NCI-H1930 (cell line): ENCODE measurements at places on chromosomes 16 and 17.
A peak's percentile ranks its signal among the peaks of the same experiment; 100 is the strongest.

GRCh38 chr16:17885659-17886207 lies 415.0 kb upstream of the XYLT1 start:
- no peak for DNase-seq

GRCh38 chr17:77571155-77571981 lies 387.1 kb upstream of the TNRC6C start:
- DNase-seq, result no peak

DNA sequence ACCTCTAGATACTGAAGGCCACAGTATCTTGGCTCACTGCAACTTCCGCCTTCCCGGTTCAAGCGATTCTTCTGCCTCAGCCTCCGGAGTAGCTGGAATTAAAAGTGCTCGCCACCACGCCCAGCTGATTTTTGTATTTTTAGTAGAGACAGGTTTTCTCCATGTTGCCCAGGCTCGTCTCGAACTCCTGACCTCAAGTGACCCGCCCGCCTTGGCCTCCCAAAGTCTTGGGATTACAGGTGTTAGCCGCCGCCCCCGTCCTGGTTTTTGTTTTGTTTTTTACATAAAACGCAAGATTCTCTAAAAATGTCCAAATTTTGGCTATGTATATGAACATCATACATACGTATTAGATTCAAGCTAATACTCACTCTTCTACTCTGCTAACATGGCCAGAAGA lies 2.0 kb upstream of the GGNBP2 start:
- DNase-seq, result no peak

- DNase-seq, result no peak
Observed at GRCh38 chr17:8875957-8876356, 8.5 kb upstream of the PIK3R6 start.

- no peak for DNase-seq
Observed at GRCh38 chr17:2283302-2283701, 20.3 kb downstream of the SMG6 start.

GRCh38 chr16:74298104-74298503 lies 1.5 kb downstream of the PSMD7 start:
- no peak for DNase-seq

DNA sequence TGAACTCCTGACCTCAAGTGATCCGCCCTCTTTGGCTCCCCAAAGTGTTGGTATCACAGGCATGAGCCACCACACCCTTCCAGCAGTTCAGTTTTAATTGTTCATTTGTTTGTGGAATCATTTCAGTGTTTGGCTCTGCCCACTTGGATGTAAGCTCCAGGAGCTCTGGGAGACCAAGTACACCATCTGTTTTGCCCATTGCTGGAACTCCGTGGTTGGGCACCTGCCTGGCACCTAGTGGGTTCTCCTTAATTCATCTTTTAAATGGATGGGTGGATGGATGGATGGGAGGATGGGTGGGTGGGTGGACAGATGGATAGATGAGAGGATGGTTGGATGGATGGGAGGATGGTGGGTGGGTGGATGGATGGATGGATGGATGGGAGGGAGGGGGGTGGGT lies 953 bp upstream of the NECAB2 start:
- no peak for DNase-seq

DNA sequence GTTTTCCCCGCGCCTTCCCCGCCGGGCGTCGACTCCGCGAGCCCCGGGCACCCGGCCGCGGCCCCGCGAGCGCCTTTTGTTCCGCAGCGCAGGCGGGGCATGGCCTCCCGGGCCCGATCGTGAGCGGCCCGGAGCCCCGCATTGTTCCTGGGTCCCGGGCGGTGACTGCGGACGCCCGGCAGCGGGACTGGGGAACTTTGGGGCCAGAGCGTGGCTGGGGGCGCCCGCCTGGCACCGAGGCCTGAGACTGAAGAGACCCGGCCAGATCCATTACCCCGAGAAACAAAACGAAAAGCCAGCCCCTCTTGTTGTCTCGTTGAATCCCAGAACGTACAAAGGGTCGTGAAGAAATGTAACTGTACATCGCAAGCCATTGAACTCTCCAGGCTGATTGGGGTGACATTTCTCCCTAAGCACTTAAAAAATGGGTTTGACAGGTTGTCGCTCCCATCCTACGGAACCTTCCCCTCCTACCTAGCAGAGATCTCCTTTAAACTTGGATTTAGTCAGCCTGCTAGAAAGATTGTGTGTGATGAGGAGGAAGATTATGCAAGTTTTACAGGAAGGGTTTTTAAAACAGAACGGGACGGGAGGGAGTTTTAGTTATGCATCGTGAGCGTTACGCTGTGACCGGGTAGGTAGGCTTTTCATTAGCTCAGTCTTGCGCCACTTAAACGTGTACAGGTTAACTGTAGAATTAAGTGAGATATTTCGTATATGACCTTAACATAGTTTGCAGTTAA lies 825 bp downstream of the METTL9 start:
- no peak for DNase-seq

GRCh38 chr17:78991017-78991738 lies 11.5 kb upstream of the LGALS3BP start:
- no peak for DNase-seq

GRCh38 chr17:31593806-31594205 lies 202.3 kb downstream of the RAB11FIP4 start:
- no peak for DNase-seq

GRCh38 chr16:89192956-89193575 lies 7.3 kb downstream of the SLC22A31 start:
- no peak for DNase-seq

DNA sequence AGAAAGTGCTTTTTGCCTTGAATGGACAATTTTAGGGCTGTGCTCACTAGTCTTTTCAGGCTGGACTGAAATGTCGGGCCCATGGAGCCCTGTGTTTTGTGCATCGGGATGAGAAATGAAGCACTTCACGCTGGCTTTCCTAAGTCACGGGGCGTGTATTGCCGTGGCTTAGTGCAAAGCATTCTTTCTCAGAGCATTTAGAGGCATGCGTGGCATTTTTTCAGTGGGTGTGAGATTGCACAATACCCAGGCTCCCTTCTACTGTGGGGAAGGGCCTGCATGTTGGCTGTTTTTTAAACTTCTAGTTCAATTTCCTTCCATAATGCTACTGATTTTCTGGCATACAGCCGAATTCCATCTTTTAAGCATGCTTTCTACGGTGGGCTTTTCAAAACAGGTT lies 12.6 kb upstream of the POLR3E start:
- DNase-seq, result no peak

DNA sequence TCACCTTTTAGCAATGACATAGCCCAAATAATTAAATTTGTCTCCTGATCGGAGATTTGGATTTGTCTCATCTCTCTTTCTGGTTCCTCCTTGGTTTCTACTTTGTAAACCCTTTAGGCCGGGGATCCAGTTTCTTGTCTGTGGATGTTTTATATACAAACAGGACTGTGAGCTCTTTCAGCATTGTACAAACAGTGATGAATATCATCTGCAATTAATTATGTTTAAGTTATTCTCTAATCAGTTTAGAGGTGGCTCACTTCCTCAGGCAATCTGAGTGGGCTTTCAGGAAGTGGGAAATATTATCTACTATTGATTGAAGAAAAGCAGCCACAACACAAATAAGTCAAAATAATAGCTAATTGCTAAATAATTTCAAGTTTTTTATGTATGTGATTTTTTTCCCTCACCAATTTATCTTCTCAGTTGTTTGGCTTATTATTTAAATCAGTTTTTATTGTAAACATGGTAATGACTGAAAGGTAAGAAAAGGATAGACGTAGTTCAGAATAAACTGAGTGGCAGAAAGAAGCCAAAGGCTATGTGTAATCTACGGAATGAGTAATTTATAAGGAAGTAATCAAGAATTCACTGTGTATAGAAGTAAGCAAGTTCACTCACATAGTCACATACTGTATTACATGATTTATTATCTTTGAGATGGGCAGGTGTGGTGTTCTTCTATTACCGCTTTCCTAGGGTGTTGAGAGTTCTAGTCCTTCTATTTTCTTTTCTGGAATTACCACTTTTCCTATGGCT lies 3.4 kb upstream of the ABCC11 start:
- no peak for DNase-seq

DNA sequence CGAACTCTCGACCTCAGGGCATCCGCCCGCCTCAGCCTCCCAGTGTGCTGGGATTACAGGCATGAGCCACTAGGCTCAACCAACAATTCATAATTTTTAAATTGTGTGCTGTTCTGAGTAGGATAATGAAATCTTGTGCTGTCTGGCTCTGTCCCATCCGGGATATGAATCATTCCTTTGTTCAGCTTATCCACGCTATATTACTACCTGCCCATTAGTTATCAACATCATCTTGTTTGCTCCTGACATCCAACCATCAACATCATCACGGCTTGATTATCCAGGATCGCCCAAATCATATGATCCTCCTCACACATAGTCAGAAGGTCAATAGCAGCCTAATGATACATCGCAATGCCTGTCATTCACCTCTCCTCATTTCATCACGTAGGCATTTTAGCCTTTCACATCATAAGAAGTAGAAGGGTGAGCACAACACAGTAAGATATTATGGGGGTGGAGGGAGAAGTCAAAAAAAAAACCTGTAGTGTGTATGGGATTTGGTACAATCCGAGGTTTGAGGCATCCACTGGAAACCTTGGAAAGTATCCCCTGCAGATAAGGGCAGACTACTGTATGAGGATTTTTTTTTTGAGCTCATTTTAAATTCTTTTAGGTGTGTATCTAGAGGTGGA lies 77.0 kb upstream of the SIAH1 start:
- no peak for DNase-seq

- no peak for DNase-seq
Observed at GRCh38 chr17:20120836-20121235, 111.7 kb downstream of the SPECC1 start.

DNA sequence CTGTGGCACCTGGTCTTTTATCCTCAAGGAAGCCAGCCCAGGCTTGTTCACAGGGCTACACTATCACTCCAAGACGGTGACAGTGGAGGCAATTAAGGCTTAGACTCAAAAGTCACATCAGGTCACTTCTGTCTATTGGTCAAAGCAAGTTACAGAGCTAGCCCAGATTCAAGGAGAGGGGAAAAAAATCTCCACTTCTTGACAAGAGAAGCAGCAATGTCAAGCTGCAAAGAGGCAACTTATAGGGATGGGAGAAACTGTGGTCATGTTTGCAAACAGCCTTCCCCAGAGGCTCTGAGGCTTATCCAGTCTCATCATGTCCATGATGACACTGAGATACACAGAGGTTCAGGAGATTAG lies 31.6 kb downstream of the SERPINF1 start:
- DNase-seq, result no peak

DNA sequence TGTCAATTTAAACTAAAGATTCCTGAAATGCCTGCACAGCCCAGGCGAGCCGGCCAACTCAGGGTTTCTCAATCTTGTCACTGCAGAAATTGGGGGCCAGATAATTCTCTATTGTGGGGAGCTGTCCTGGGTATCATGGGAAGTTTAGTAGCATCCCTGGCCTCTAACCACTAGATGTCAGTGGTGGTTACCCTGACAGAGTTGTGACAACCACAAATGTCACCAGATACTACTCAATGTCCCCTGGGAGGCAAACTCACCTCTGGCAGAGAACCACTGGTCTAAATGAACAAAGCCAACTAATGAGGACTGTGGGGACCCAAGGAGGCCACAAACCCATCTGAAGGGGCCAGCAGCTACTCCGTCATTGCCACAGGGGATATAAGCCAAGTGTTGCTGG lies 90.9 kb downstream of the MYH11 start:
- peak; percentile 51 for DNase-seq

DNA sequence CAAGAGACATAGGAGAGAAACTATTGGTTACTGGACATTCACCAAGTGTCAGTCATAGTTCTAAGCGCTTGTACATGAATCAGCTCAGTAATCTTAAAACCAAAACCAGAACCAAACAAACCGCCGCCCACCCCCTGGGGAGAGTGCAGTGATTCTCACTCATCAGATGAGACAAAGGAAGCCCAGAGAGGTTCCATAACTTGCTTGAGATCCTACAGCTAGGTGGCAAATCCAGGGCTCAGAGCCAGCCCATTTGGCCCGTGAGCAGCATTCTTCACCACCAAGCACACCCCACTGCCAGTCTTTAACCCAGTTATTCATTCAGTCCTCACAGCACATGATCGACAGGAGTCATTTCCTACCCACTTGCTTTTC lies 37.2 kb upstream of the RGS9 start:
- DNase-seq, result no peak

- DNase-seq, result no peak
Observed at GRCh38 chr16:11162586-11163268, 93.3 kb downstream of the SOCS1 start.

GRCh38 chr16:65070831-65071432 lies 50.9 kb downstream of the CDH11 start:
- no peak for DNase-seq

GRCh38 chr16:626787-627453 lies 3.9 kb upstream of the WFIKKN1 start:
- DNase-seq, result no peak

- DNase-seq, result no peak
Observed at GRCh38 chr16:47236716-47237115, 93.0 kb upstream of the NETO2 start.

GRCh38 chr17:21029036-21029435 lies 13.8 kb downstream of the USP22 start:
- no peak for DNase-seq

DNA sequence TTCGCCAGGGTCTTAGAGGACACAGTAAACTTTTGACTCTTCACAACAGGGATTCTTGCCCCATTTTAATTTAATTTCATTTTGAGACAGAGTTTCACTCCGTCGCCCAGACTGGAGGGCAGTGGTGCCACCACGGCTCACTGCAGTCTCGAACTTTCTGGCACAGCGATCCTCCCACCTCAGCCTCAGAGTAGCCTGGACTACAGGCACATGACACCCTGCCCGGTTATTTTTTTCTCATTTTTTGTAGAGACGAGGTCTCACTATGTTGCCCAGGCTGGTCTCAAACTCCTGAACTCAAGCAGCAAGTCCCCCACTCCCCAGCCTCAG lies 329 bp upstream of the NLE1 start:
- no peak for DNase-seq

DNA sequence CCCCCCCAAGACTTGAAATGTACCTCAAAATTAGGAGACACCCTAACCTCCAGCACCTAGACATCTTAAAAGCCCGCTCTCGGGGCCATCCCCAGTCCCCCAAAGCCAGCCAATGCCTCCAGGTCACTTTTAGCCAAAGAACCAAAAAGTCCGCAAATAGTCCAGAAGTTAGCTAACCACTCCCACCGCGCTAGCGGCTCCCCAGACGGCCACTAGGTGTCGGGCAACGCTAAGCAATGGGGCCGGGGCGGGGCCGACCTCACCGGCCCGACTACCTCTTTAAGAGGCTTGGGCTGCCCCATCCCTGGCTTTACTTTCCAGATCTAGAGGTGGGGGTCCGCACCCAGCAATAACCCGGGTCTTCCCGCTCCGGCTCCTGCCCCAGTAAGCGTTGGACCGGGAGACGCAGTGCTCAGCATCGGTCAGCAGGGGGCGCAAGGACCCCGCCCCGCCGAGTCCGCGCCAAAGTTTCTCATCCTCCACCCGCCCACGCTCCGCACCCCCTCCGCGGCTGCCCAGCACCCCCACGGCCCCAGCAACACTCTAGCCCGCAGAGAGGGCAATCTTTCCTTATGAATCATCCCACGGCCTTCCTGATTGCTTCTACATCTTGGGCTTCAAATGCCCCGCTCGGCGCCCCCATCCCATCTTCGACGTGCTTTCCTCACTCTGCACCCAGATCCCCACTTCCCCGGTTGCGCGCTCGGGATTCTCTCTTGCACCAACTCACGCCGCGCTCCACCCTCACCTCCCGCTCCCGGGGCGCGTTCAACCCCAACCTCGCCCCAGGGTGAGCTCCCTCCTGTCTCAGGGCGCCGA lies 765 bp downstream of the COL1A1 start:
- DNase-seq, result peak; percentile 66

- DNase-seq, result no peak
Observed at GRCh38 chr16:55849536-55849935, 16.6 kb upstream of the CES1 start.
